ENCODE measurements at places on chromosomes 7 and 10.

DNA sequence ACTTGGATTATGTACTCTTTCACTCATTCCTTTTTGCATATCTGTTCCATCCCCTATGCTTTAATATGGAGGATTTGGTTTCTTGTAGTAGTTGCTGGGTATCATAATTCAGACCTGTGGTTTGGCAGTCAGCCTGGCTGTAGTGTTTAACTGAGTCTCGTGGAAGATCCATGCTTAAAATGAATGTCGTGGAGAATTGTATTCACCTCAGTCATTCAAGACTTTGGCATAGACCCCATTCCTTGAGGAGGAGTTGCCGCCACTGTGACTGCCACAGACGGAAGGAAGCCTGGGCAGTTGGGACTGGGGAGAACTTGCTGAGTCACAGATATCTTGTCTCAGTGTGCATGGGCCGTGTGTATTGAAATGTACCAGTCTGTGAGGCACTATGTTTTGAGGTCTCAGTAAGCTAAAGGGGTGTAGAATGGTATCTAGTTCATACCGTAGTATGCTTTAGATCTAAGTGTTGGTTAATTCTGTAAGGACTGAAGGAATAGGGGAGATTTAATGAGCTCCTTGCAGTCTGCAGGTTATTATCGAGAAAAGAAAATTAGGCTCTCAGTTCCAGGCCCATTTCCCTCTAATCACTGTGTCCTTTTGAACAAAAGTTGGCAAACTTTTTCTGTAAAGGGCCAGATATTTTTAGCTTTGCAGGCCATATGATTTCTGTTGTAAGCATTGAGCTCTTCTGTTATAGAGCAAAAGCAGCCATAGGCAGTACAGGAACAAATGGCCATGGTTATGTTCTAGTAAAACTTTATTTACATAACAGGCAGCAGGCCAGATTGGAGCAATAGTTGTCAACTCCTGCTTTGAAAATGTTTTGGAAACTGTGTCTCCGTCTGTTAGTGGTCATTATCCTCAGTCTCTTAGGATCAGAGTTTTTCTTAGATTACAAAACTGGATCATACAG lies 76.8 kb downstream of the TPST1 start:
- DNase-seq: no peak

GRCh38 chr7:74173074-74173473 lies 1.1 kb upstream of the EIF4H start:
- no peak for DNase-seq

- no peak for DNase-seq
Observed at GRCh38 chr10:6255548-6256061, 52.9 kb downstream of the PFKFB3 start.

DNA sequence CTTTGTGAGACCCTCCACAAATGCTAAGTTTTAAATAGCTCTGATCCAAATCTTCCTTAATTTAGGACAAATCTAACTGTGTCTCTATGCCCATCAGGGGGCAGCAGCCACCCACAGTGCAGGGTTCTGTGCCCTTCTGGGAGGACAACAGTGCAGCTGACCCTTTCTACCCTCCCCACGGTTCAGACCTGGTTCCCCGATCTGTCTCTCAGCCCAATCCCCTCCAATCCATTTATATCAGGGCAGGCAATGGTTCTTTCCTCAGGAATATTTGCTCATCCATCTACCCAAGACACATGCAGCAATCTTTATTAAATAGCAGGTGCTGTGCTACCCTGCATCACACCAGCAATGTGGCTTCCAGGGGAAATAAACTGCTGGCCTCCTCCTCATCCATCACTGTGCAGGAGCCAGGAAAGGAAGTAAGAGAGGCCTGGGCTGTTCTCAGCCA lies 4.0 kb upstream of the RBM28 start:
- DNase-seq: no peak

DNA sequence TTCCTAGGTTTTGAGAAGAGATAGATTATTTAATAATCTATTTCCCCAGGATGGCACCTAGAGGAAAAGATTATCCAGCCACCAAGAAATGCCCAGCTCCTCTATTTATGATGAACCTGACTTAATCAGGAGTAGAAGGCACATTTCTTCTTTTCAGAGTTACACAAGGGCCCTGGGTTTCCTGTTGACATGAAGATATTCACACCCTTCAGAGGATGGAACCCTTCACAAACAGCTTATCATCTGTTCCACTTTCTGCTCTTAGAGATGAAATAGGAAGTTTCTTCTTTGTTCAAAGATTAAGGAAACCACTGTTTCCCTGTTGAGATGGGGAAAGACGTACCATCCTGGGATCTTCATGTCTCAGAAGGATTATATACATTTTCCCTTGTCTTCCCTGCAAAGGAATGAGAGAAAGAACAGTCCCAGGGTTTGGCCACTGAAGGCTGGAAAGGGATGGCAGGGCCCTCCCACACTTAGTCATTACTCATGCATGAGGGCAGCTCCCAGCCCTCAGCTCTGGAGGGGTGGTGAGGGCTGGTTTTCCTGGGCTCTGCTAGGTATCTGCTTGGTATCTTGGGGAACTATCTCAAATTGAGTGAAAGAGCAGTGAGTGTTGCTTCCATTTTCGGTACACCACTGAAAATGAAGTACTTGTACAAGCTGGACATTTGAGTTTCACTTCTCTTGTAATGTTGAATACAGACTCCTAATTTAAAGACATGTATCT lies 64.0 kb downstream of the MTPAP start:
- no peak for DNase-seq

DNA sequence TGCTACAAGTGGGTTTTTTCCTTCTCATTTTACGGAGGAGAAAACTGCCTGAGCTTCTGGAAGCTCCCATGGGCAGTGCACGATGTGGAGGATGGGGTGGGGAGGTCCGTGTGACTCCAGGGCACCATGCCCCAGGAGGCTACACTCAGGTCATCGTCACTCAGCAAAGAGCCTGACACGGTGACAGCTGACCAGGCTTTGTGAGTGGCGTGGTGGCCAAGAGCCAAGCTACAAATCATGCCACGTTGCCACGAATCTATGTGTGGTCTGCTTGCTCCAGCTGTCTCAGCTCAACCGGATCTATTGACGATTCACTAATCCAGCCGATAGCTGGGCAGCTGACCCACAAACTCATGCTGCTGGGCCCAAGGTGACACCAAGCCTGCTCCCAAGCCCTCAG lies 27.6 kb upstream of the C10orf71 start:
- DNase-seq: no peak

DNA sequence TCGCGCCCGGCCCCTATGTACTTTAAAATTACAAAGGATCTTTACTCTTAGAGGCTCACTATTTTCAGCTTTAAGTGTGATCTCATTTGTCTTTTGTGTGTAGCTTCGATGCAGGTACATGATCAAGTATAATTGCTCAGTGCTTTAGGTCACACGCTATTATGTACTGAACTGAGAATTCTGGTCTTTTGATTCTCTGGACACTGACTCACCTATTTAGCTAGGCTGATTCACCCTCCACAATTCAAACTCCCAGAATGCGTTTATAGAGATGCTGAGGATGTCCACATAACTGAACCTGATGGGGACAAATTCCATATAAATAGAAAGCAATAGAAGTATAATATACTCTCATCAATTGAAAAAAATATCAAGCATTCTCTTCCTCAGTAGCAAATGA lies 57.8 kb downstream of the PRKCQ start:
- DNase-seq: no peak

DNA sequence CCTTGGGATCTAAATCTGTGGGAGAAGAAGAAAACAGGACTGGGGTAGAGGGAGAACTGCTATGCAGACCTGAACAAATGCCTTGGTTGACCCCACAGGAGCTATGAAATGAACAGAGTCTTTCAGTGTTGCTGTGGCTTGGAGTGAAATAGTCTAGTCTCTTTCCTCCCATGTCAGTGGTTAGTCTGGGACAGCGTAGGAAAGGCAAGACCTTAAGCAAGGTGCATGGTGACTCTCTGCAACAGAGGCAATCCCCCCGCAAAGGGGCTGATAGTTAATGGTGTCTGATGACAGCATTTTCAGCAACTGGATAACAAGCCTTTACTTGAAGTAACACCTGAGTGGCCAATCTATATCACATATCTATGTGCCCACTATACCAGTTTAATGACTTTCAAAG lies 62.3 kb downstream of the ARL4A start:
- no peak for DNase-seq

- no peak for DNase-seq
Observed at GRCh38 chr10:72253578-72253977, 20.1 kb upstream of the DDIT4 start.

DNA sequence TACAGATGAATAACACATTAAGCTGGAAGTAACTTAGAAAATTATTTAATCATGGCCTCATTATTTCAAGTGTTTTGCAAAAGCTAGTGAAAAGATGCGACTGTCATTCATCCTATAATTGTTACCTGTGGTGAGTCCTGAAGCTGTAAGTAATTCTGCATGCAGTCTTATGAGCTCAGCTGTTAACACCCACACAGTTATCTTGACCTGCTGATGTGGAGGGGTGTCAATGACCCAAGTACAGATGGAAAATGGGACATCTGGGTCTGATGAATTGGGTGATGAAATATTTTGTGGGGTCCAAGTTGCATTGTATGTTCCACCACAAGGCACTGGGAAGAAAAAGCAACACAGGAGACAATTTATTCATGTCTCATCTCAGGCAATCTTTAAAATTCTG lies 68.9 kb downstream of the OR13A1 start:
- no peak for DNase-seq
